Dorsolateral prefrontal cortex (tissue), 122 donors: ENCODE measurements at places on chromosomes 13 and 19. TPM values are rescaled to one million over a fixed set of nuclear protein-coding genes. Genes with fewer than 3 reads are reported as not detected.

- no peak for DNase-seq
Measured at GRCh38 chr13:84739021-84739420, 856.7 kb upstream of the SLITRK1 start.

DNA sequence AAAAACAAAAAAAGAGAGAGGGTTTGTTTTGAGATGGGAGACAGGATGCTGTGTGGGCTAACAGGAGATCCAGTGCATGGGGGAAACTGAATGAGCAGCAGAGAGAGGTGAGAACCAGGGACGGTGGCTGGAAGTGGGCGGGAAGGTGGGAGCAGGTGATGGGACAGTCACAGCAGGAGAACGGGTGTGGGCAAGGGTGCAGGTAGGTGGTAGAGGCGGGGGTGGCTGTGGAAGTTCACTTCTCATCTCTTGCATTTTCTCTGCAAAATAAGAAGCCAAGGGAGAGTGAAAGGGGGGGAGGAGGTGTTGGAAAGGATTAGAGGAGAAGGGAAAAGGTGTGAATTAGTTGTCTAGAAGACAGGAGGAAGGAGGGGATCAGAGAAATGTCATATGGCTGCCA is 21.9 kb downstream of the FBXO17 start:
- no peak for DNase-seq

DNA sequence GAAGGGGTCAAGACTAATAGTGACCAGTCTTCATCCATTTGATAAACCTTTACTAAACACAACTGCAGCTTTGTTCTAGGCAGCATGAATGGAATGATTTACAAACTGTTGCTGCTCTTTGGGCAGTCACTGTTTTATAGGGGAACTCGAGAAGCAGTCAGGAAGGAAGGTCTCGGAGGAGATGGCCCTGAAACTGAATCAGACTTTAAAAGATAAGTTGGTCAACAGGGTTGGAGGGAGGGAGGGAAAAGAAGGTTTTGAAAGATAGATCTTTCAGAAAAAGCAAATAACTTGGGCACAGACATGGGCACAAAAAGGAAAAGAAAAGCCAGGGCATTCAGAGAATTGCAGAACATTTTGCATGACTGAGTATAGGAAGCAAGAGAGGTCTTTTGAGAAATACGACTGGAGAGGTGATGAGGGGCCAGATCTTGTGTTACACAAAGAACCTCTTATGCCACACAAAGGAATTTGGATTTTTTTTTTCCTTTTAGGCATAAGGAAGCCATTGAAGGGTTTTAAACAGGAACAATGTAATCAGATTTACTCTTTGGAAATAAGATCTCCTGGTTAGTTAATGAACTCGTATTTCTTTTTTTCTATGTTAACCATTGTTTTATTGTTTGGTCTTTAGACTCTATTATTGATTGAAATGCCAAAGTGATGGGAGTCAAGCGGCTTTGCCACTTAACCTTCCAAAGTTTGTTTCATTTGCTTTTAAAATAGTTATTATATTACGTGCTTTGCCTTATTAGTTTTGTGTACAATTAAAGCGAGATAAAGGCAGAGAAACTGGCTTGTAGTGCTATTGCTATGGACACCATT is 37.5 kb upstream of the SACS start:
- no peak for DNase-seq

GRCh38 chr13:69198706-69199105 is 908.9 kb upstream of the ATXN8OS start:
- no peak for DNase-seq

- DNase-seq = peak; percentile 75
Measured at GRCh38 chr19:2315818-2316353, 7.9 kb upstream of the LINGO3 start.

DNA sequence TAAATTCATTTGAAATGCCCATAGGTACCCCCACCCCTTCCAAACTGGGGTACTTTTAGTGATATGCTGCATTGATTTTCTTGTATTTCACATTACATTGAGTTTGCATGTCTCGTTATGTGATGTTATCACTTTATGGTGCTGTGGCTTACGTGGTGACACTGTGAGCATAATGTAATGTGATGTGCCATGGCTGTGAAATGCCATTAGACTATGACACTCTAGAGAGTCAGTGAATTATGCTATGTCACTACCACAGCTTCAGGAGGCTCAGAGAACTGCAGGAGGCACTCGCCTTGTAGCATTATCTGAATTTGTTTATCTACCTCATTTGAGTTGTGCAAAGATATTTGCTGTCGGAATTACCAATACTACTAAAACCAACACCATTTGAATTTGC is 590.1 kb upstream of the SLC10A2 start:
- DNase-seq = no peak

GRCh38 chr19:34707661-34708060 is 26.4 kb upstream of the ZNF181 start:
- DNase-seq = no peak

DNA sequence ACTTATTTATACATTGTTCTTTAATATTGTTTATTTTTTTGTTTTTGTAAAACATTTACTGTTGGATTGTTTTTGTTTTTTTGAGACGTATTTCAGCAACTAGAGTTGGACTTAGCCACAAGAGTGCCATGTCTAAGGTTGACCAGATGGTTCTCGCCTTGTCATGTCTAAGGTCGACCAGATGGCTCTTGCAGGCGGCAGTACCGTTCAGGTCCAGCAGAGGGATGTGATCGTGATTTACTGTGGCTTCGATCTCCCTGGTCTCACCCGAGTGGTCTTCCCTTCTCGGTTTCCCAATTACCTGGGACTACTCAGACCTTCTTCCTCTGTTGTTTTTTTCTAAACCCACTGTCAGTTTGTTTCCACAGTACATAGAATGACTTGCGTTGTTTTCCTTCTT is 1438.6 kb downstream of the UQCRFS1 start:
- no peak for DNase-seq

- no peak for DNase-seq
Measured at GRCh38 chr19:3014135-3014534, 14.9 kb downstream of the TLE2 start.

DNA sequence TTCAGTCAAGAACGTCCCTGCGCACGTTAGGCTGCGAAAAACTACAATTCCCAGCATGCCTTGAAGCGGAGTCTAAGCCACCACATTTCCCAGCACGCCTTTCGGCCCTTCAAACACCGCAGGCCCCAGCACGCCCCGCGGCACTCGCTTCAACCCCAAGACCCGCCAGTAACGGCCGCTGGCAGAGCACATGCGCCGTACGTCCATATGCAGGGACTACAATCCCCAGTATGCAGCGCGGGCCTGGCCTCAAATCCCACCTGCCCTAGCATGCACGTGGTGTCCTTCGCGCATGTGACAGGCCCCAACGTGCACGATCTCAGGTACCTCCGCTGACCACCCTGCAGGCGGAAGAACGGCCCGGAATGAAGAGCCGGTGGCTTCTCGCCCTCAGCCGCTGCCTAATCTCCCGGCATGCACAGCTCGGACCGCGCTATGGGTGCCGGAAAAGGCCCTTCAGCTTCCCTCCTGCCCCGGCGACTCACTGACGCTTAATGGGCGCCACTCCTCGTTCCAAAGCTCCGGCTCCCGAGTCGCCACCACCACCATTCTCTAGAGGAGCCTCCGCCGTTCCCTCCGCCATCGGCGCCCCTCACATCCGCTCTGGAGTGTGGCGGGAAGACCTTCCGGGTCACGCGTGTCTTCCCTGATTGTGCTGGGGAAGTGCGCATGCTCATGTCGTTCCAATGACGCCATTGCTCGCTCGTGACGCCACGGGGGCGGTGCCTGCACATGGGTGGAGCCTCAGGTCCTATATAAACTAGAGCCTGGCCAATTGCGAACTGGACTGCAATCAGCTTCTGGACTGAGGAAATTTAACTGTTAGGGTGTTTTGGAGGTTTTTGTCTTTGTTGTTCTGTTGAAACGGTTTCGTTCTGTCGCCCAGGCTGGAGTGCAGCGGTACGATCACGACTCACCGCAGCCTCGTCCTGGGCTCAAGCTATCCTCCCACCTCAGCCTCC is at the start of gene DUS3L:
Gene DUS3L (minus strand): TSS at position 605 of the 962 bp plus-strand sequence. CDS start 22 bp downstream, at position 583.
- peak; percentile 97 for DNase-seq

DNA sequence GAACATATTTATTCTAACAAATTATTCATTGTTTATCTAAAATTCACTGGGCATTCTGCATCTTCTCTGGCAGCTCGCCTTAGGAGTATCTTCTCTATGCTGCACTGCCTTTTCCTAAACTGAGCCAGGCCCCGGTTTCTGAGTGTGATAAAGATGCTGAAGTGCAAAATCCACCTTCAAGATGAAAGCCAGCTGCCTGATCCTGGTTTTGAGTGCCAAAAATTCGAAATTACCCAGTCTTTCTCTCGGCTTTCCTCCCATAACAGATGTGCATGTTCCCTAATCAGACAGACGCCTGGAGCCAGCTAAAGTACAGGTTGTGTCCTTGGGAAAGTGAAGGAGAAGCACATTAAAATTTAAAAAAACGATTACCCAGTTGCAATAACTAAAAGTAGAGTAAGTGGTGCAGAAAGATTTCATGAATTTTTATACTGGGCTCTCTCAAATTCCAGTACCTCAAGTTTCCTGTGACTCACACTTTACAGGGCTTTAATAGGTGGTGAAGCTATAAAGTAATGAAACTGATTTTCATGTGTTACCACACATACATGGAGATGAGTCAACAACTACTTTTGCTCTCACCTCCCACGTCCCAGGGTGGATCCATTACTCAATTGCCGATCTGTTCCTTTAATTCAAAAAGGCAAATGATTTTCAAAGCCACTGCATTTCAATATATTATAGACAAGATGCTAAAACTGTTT is 65.0 kb upstream of the GTF2F2 start:
- DNase-seq = peak; percentile 49

- no peak for DNase-seq
Measured at GRCh38 chr13:24341439-24341838, 32.1 kb downstream of the C1QTNF9 start.

- no peak for DNase-seq
Measured at GRCh38 chr19:3698386-3698950, 1.8 kb downstream of the PIP5K1C start.

DNA sequence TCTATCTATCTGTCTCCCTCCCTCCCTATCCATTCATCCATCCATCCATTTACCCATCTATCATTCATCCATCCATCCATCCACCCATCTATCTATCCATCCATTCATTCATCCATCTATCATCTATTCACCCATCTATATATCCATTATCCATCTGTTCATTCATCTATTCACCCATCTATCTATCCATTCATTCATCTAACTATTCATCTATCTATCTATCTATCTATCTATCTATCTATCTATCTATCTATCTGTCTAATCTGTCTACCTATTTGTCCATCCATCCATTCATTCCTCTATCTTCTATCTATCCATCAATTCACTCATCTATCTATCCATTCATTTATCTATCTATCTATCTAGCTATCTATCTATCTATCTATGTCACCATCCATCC is 4.4 kb upstream of the CDK8 start:
- no peak for DNase-seq

GRCh38 chr19:49155005-49155819 is at the start of gene HRC:
Gene HRC, minus strand, starts transcription at chr19:49155396. Its CDS starts 159 bp downstream, at chr19:49155237.
- no peak for DNase-seq

DNA sequence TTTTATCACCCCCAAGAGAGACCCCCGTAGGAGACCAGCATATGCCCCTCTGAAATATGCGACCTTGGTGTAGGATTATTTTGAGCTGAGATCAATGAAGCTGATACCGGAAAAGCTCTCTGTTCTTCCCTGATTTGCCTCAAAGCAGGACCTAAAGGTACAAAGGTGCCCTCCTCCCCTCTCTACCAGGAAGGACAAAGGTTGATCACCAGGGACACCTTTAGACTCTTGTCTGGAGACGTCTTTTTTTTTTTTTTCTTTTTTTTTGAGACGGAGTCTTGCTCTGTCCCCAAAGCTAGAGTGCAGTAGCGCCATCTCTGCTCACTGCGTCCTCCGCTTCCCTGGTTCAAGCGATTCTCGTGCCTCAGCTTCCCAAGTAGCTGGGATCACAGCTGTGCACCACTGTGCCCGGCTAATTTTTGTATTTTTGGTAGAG is 792 bp upstream of the PEX11G start:
- DNase-seq = no peak

DNA sequence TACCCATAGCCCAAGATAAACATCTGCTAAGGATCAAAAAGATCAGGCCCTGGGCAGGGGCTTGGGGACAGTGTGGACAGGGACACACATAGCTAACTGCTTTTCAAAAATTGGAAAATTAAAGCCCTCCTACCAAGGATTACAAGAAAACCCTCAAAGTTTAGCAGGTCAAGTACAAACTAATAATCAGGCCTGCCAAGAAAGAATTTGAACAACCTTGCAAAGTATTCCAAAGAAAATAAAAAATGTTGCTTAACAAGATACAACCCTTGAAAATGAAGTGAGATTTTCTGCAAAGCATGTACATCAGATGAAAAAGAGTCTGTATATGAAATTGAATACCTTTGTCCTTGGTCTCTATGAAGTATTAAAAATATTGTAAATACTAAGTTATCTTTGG is 67.3 kb downstream of the KLF12 start:
- DNase-seq = no peak

DNA sequence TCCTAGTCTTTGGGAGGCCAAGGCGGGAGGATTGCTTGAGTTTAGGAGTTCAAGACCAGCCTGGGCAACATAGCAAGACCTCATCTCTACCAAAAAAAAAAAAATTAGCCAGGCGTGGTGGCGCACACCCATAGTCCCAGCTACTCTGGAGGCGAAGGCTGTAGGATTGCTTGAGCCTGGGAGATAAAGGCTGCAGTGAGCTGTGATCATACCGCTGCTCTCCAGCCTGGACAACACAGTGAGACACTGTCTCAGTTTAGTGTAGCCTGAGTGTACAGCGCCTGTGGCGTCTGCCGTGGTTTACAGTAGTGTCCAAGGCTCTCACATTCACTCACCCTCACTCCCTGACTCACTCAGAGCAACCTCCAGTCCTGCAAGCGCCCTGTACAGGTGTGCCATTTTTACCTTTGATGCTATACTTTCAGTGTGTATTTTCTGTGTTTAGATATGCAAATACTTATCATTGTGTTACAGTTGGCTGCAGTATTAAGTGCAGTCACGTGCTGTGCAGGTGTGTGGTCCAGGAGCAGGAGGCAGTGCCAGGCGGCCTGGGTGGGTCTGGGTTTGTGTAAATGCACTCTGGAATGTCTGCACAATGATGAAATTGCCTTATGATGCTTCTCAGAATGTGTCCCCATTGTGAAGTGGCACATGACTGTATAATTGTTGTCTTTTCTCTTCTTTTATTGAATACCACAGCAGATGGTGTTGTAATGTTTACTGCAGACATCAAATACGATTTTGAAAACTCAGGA is 36.1 kb upstream of the DCUN1D2 start:
- DNase-seq = no peak

- DNase-seq = no peak
Measured at GRCh38 chr13:78960881-78961280, 301.9 kb upstream of the OBI1 start.

GRCh38 chr13:102311901-102312300 is 89.9 kb downstream of the FGF14 start:
- no peak for DNase-seq

GRCh38 chr13:91212231-91212630 is 135.3 kb upstream of the MIR17HG start:
- DNase-seq = no peak

RUVBL2 gene
- total RNA-seq = 56.9 TPM

CALR3 gene
- not detected for total RNA-seq

CLEC17A gene
- 0.96 TPM for total RNA-seq

PRKD2 gene
- 11.9 TPM for total RNA-seq

ZNF682 gene
- total RNA-seq = 14.6 TPM

FXYD7 gene
- total RNA-seq = 159 TPM

SERPINE3 gene
- total RNA-seq = not detected
